ENCODE measurements at places on chromosomes 2 and 18. TPM values are rescaled to one million over a fixed set of nuclear protein-coding genes. Genes with fewer than 3 reads are reported as not detected.

- no peak for DNase-seq
- no peak overlapping the region for H3K4me3 ChIP-seq
- H3K27me3 ChIP-seq, result no peaks in the 10 kb centered on the region
- H3K4me1 ChIP-seq, result no peaks in the 10 kb centered on the region
- no peak overlapping the region for H3K27ac ChIP-seq
Observed at GRCh38 chr2:230690439-230690838, 22.2 kb upstream of the CAB39 start.

Gene C2orf72
- total RNA-seq, result not detected

GRCh38 chr2:121146630-121147029 is 138.4 kb downstream of the TFCP2L1 start:
- no peaks in the 10 kb centered on the region for H3K27me3 ChIP-seq
- H3K27ac ChIP-seq, result no peak overlapping the region
- no peak overlapping the region for H3K4me3 ChIP-seq
- no peaks in the 10 kb centered on the region for H3K36me3 ChIP-seq

Gene TMEM169
- total RNA-seq, result 0.32 TPM

GRCh38 chr2:136378712-136379595 is 261.0 kb upstream of the CXCR4 start:
- H3K27ac ChIP-seq, result no peak overlapping the region
- H3K36me3 ChIP-seq, result no peaks in the 10 kb centered on the region
- no peak overlapping the region for H3K4me3 ChIP-seq
- peak; percentile 64 for DNase-seq

Measured in aorta (tissue), 5 donors.